ENCODE measurements at places on chromosomes 12 and 14. TPM values are rescaled to one million over a fixed set of nuclear protein-coding genes. Genes with fewer than 3 reads are reported as not detected.

SETD1B gene
- total RNA-seq = 1.9 TPM

SLC4A8 gene
- 14.4 TPM for total RNA-seq

- DNase-seq = no peak
These were observed 132.7 kb downstream of the SSPN start for GRCh38 chr12:26327975-26328644.

DNA sequence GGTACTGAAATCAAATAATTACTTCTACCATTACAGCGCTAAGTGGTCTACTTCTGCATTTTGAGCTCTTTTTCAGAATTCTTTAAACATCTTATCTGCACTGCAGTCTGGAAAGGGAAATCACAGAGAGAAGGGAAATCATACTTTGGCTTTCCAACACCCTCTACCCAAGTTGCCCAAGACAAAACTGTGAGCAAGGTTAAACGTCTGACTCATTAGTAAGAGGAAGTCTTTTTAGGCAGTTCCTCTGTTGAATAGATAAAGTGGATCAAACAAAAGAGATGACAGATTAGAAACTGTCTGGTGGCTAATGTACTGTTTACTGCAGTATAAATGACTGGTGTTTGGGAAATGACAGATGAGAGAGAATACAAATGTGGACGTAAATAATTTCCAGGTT, 858.1 kb downstream of the NRXN3 start:
- DNase-seq = no peak

DNA sequence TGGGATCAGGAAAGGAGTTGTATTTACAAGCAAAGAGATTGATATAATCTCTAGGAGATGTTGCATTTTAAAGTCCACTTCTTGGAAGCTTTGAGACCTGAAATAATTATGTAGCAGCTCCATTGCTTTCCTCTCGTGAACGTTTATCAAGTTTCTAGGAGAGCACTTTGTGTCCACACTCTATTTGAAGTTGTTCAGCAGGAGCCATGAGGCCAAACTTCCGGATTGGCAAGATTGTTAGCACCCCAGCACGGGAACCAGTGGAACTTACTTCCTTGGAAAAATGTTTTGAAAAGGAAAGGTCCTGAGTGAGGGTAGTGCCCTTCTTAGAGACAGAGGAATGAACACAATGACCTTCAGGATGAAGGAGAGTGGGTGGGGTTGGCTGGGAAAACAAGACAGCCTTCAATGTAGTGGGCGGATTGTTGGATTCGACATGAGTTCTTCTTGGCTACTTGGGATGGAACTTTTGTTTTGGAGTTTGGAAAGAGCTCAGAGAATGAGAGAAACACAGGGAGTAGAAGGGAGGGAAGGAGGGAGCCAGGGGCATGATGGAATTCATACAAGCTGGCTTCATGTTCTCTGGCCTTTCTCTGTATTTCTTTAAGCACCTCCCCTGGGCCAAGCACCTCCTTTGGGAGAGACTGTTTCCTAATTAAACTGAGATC, 23.8 kb upstream of the CISTR start:
- DNase-seq = no peak

WDHD1 gene
- 13.3 TPM for total RNA-seq

DNA sequence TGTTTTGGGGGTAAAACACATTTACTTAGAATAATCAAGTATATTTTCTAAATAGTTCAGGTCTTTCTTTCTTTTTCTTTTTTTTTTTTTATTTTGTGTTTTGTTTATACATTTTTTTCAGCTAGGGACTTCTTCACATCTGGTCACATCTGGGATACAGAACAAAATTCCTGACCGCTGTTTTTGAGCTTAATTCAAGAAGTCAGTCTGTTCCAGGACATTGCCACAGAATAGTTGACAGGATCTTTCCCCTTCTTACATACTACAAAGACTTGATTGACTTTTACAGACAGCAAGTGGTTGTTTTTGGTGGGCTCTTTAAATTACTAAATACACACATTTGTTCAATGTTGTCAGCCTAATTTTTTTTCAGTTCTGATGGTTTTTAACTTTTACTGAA, 41.8 kb upstream of the DCN start:
- no peak for DNase-seq

GRCh38 chr14:81550001-81550637, 16.5 kb upstream of the SEL1L start:
- no peak for DNase-seq

DNA sequence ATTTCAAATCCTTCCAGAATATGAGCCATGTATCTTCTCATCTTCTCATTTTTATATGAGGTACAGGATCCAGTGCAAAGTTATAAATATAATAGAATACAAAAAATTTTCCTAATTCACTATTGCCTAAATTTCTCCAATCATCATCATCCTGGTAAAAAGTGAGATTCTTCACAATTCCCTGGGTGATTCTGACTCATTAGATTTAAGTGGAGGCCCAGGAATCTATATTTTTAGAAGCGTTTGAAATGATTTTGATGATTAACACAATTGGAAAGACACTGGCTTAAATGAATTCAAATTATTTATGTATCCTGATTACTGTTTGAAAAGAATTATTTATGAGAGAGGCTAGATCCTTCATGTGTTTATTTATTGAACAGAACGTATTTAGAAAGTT, 380.3 kb upstream of the PDE3A start:
- no peak for DNase-seq

GRCh38 chr14:97413022-97413539, 615.9 kb downstream of the VRK1 start:
- DNase-seq = no peak

DNA sequence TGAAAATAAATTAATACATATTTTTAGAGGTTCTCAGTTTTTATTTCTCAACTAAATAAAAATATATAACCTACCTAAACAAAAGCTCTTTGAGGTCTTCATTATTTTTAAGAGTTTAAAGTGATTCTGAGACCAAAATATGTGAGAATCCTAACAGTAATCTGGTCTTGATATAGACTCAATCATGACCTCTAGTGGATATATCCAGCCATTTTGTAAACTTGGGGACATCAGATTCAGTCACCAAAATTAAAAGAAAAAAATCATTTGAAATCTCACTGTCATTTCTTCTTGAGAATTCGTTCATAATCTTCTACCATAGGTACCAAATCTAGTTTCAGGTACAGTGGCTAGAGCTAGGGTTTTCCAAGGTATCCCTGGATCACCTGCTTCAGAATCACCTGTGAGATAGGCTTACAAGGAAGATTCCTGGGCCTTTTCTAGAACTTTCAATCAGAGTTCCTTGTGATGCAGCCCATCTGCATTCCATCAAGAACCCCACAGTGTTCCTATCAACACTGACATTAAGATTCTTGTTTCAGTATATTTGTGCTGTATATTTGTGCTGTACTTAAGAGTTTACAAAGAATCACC, 214.9 kb downstream of the ADAMTS20 start:
- DNase-seq = peak; percentile 8

Measured in A172 (cell line).